ENCODE measurements at places on chromosomes 7 and 10.

DNA sequence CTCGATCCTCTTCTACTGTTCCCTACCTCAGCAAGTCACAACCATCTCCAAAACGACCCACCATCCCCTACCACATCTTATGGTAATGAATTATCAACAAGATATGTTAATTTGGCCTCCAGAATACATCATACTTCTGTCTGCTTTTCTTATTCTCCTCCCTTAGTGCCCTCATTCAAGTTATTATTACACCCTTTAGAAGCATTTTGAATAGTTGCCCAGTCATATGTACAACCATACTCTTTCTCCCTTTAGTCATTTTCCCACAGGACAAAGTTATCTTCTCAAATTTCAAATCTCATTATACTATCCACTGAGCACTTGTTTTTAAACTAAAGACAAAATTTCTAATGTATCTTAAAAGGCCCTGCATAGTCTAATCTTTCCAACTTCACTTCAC is 71.0 kb downstream of the GNAT3 start:
- DNase-seq: no peak

GRCh38 chr7:64868499-64868898 is 34.6 kb upstream of the ZNF273 start:
- DNase-seq: no peak

DNA sequence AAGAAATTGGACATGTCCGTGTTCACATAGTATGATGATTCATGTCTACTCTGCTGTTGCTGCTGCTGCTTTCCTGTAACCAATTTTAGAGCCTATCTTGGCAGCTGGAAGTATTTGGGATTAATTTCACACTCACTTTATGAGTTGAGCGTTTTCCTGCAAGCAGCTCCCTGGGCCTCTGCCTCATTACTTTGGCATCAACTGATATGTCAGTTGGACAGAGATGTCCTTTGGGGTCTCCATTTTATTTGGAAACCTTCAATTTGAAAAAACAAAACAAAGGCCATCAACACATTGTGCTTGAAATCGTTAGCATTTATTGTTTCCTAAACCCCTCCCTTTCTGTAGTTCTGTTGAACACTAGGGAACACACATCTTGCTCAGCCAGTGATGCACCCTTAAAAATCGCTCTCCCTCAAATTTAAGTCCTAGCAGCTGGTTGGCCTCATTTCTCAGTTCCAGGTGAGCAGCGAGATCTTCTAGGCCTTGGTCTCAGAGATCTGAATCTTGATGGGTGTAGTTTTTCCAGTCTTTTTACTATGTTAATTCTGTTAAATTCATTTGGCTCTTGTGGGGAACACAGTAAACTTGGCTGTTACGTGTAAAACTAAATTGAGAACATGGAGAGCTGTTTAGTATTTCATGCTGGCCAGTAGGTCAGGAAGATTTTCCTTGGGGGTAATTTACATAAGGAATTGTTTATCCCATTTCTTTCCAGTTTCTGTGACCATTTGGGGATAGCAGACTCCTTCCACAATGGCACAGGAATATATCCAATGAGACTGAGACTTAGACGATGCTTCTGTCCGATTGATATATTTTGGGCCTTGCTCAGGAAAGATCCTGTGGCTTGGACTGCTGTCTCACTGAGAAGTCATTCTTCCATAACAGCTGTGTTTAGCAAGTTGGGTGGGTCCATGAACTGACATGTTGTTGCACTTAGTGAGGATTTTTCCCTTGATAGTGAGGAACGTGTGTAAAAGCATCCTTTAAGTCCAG is 371.6 kb downstream of the BBS9 start:
- DNase-seq: no peak

- DNase-seq: no peak
Measured at GRCh38 chr7:70016044-70016770, 417.9 kb downstream of the AUTS2 start.

- DNase-seq: peak; percentile 27
Measured at GRCh38 chr10:3668276-3668965, 116.6 kb downstream of the KLF6 start.

DNA sequence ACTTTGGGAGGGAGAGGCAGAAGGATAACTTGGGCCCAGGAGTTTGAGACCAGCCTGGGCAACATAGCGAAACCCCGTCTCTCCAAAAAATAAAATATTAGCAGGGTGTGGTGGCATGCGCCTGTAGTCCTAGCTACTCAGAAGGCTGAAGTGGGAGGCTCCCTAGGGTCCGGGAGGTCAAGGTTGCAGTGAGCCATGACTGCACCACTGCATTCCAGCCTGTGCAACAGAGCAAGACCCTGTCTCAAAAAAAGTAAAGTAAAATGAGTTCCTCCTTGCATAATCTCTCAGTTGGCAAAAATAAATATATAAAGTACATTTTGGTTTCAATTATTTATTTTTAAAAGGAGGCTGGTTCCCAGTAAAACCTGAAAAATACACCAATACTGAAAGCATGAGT is 11.8 kb downstream of the NANOS1 start:
- no peak for DNase-seq

DNA sequence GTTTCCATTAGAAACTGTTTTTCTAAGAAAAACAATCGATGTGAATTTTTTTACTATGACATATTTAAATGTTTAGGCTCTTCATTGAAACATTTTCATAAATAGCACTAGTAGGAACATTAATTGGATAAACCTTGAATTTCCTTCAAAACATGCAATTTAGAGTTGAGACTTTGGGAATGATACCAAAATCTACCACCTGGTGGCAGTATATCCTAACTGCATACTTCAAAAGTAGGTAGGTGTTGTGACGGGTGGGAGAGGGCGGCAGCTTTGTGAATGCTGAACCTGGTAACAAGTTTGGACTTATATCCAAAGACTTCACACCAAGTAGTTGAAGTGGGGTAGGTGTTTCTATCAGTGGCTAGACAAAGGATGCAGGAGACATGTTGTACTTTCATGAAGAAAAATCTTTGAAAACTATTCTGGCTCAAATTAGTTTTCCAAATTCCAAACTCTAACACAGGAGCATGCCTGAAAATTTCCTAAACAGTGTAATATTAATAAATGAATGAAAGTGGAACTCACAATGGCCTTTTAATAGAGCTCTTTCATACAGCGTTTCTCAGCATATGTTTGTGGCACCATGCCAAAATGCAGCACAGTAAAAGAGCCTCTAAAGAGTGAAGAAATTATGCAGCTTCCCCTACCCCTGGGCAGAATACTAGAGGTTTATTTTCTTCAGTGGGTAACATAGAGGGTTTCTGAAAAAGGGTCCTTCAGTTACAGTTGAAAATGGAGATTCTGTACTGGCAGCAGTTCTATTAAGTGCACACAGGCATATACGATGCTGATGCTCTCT is 201.0 kb upstream of the TPK1 start:
- DNase-seq: peak; percentile 58

DNA sequence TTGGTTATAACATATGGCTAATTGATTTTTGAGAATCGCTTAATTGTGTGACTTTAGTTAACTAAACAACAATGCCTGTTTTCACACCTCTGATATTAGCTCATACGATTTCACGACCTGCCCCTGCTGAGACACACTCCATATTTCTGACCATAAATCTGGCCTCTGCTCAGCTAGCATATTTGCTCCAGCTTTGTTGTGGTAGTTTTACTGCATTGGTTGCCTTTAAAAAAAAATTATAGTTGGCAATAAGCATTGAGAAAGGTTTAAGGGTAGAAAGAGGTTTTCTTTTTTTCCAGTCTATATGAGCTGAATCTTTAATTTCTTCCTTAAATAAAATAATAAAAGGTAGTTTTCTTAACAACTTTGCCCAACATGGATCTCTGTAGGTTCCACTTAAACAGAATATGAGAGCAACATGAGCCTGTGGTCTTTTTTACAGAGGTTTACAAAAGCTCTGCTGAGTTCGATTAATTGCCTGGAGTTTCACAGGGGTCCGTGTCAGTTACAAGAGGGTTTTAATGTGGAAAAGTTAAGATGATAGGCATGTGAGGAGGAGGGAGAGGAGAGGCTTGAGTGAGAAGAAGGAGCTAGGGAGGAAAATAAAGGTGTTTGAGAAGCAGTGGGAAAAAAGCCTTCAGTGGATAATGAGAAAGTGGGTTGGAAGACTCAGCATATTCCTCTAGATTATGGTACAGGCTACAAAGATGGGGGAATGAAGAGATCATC is 318.2 kb downstream of the CXCL12 start:
- no peak for DNase-seq

- no peak for DNase-seq
Measured at GRCh38 chr10:66752714-66753113, 173.1 kb upstream of the LRRTM3 start.

DNA sequence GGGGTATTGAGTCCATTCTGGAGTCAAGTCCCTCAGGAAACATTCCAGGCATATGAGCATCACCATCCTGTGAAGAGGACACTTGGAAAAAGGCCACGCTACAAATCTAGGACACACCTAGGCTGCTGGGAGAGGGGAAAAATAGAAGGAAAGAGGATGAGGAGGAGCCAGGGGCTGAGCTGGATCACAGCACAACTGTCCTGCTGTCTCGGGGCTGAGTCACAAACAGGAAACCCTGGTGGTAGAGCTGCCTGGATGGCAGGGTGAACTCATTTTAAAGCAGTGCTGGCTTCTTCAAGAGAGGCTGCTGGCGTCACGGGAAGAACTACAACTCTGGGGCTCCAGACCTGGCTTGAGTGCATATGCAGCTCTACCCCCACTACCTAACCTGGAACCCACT is 151.5 kb downstream of the RNF216 start:
- DNase-seq: peak; percentile 34

- DNase-seq: no peak
Measured at GRCh38 chr10:95496246-95496911, 64.8 kb downstream of the SORBS1 start.

GRCh38 chr7:99041526-99041925 is 102.4 kb downstream of the SMURF1 start:
- DNase-seq: no peak

DNA sequence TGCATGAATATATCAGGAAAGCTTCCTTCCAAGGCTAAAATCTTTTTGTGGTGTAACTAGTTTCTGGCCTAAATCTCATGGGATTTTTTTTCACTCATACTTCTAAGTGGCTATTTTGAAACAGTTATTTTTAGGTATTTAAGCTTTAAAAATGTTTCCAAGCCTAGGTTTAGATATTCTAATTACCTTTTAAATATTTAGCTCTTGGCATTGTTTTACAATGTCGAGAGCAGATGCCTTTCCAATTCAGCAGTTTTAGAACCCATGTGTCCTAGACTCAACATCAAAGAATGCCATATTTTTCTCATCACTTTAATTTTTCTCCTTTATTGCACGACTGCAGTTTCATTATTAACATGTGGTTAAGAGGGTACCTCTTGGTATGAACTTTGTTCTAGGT is 27.1 kb upstream of the STOX1 start:
- DNase-seq: no peak

GRCh38 chr7:72334698-72335097 is 77.4 kb downstream of the CALN1 start:
- DNase-seq: no peak

GRCh38 chr10:7424315-7424714 is 13.5 kb upstream of the SFMBT2 start:
- DNase-seq: no peak

GRCh38 chr10:43980715-43981114 is 332.0 kb upstream of the ZNF32 start:
- no peak for DNase-seq

GRCh38 chr7:94620703-94621118 is 35.2 kb downstream of the SGCE start:
- peak; percentile 54 for DNase-seq

- no peak for DNase-seq
Measured at GRCh38 chr10:114603948-114604347, 54.1 kb downstream of the ABLIM1 start.

DNA sequence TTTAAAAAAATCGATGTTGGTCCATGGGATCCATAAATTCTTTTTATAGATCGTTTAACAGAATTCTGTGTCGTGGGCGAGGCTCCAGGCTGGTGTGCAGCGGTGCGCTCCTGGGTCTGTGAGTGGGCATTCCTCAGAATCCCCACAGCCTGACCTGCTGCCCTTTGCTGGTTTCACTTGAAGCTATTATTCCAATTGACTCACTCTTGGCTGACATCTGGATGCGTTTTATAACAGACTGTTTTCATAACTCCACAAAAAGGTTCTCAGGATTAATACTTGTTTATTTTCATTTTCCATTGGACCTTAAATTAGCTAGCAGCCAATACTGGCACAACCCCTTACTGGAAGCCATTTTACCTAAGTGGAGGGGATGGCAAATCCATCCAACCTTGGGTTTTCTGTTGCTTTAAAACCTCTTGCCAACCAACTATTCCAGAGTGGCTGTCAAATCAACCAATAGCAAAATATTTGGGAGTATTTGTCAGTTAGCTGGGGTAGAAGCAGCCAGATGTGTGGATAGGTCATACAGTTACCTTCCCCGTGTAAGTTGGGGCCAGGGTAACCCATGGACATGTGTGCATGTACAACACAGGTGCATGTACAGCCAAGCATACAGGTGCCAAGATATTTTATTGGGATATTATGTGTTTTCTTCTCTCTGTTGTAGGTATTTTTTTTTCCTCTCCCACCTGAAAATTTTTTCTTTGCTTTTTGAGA is 160.7 kb upstream of the ZNF32 start:
- DNase-seq: no peak

- DNase-seq: no peak
Measured at GRCh38 chr10:75544993-75545706, 113.7 kb downstream of the LRMDA start.

- DNase-seq: no peak
Measured at GRCh38 chr10:25506821-25507335, 332.1 kb downstream of the GPR158 start.

DNA sequence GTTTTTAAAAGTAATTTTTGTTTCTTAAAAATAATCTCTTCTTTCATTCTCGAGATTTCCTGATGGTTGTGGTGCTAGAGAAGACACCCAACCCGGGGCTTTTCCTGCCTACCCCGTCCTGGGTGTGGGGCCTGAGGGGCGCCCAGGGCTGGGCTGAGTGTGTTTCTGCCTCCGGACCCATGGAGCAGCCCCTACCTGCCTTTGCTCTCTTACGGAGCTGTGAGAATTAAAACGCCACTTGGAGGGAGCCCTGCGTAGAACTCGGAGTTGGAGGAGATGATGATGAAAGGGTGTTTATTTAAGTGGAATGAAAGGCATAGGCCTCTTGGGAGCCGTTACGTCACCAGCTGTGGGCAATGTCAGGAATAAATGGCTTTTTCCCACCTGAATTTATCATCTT is 261.8 kb upstream of the SHH start:
- no peak for DNase-seq

DNA sequence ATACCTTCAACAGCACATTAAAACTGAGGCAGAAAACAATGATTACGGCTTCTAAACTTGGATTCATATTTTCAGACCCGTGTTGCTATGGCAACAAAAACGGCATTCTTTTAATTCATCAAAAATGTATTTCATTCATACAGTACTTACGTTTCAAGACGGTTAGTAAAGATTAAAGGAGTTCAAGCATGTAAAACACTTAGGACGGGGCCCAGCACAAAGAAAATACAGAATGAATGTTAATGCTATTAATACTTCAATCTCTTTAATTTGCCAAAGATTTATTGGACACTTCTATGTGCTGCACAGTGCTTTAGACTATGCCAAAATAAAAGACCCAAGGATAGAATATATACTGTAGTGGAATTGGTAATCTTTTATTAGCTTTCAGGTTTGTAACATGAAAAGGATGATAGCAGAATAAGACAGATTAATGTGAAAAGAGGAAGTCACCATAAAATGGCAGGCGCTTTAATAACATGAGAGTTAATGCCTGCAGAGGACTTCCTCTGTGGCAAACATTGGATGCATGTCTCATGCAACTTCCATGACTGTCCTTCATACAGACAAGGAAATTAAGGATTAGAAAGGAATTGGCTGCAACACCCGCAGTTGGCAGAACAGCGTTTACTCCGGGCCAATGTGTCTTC is 201.6 kb upstream of the KLF6 start:
- DNase-seq: no peak
